ENCODE measurements at places on chromosomes 1 and 21.
A peak's percentile ranks its signal among the peaks of the same experiment; 100 is the strongest.

GRCh38 chr1:211328866-211329475 lies 2.3 kb downstream of the TRAF5 start:
- no peak for DNase-seq

DNA sequence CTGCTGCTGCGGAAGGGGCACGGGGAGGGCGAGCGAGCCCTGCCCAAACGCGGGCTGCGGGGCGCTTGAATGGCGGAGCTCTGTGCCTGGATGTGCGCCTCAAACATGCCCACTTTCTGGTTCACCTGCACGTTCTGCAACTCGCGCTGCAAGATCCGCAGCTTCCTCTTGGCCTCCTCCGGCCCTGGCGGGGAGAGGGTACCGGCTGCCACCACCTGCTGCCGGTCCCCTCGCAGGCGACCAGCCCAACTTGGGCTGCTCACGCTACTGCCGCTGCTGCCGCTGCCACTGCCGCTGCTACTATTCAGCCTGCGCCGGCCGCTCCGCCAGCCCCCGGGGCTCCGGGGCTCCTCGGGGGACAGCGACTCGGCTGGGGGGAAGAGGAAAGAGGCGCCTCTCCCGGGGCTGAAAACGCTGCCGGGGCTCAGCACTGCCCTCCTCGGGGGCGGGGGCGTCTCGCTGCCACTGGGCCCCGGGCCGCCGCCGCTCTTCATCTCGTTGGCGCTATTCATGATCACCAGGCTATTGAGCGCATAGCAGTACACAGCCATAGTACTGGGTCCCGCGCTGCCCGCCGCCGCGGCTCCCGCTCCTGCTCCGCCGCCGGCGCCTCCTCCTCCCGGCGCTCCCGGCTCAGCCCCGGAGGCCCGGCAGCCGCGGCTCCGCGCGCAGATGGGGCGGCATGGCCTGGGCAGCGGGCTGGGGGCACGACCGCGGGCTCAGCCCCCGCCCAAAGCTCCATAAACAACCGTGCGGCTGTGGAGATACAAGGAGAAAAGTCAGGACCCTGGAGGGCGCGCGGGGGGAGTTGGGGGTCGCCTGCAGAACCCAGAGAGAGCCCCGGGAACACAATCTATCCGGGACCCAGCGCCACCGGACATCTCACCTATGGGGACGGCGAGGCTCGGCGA lies 1.9 kb downstream of the ITPKB start:
- peak; percentile 70 for DNase-seq

GRCh38 chr1:61533546-61533945 lies 191.4 kb downstream of the TM2D1 start:
- no peak for DNase-seq

- DNase-seq: no peak
Measured at GRCh38 chr1:59164371-59164770, 132.5 kb upstream of the FGGY start.
